ENCODE measurements at places on chromosomes 6 and 20. TPM values are rescaled to one million over a fixed set of nuclear protein-coding genes. Genes with fewer than 3 reads are reported as not detected.
A peak's percentile ranks its signal among the peaks of the same experiment; 100 is the strongest.

DNA sequence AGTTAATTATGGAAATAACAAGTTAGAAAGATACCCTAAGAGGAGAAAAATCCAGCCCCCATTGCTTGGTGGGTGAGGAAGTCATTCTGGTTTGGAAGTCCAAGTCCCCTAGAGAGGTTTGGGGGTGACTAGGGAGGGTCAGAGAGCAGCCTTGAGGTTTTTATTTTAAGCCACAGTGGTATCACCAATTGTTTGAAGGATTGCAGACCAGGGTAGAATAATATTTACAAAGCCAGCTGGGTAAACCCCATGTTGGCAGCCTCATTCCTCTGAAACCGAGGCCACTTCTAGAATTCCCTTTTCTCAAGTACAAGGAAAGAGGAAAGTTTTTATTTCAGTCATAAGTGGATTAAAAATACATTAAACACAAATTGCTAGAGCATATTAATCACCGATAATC, 99.7 kb downstream of the TMEM170B start:
- H3K36me3 ChIP-seq = no peaks in the 10 kb centered on the region
- DNase-seq = no peak
- peaks cover 58% of the 10 kb centered on the region for H3K4me1 ChIP-seq
- no peak overlapping the region for H3K4me3 ChIP-seq

DNA sequence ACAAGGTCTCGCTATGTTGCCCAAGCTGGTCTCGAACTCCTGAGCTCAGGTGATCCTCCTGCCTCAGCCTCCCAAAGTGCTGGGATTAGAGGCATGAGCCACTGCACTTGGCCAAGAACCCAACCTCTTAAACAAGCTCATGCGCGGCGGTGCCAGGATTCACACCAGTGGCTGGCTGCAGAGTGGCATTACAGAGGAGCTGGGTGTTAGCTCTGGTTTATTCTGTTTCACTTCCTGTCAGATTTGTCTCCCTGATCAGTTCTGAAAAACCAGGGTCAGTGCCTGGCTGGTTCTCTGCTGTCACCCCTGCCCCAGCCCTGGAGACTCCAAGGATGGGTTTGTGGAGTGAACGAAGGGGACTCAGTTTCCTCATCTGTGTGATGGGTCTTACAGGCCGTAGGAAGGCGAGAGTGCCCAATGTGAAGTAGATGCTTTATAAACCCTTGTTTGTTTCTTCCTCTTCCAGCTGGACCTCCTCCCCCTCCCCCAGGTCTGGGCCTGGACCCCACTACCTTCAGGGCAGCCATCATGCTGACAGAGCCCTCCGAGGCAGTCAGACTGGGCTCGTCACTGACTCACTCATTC, 63.4 kb downstream of the UBE2V1 start:
- H3K4me1 ChIP-seq = peaks cover 69% of the 10 kb centered on the region
- no peak overlapping the region for H3K4me3 ChIP-seq
- DNase-seq = no peak
- H3K27ac ChIP-seq = peak overlapping the region; percentile 44
- H3K36me3 ChIP-seq = no peaks in the 10 kb centered on the region
- H3K27me3 ChIP-seq = no peaks in the 10 kb centered on the region

- no peaks in the 10 kb centered on the region for H3K36me3 ChIP-seq
- no peak overlapping the region for H3K4me3 ChIP-seq
- no peak for DNase-seq
- no peak overlapping the region for H3K27ac ChIP-seq
- peaks cover 2% of the 10 kb centered on the region for H3K27me3 ChIP-seq
- H3K4me1 ChIP-seq = no peaks in the 10 kb centered on the region
These were observed 10.8 kb upstream of the LY86 start for GRCh38 chr6:6577735-6578134.

DNA sequence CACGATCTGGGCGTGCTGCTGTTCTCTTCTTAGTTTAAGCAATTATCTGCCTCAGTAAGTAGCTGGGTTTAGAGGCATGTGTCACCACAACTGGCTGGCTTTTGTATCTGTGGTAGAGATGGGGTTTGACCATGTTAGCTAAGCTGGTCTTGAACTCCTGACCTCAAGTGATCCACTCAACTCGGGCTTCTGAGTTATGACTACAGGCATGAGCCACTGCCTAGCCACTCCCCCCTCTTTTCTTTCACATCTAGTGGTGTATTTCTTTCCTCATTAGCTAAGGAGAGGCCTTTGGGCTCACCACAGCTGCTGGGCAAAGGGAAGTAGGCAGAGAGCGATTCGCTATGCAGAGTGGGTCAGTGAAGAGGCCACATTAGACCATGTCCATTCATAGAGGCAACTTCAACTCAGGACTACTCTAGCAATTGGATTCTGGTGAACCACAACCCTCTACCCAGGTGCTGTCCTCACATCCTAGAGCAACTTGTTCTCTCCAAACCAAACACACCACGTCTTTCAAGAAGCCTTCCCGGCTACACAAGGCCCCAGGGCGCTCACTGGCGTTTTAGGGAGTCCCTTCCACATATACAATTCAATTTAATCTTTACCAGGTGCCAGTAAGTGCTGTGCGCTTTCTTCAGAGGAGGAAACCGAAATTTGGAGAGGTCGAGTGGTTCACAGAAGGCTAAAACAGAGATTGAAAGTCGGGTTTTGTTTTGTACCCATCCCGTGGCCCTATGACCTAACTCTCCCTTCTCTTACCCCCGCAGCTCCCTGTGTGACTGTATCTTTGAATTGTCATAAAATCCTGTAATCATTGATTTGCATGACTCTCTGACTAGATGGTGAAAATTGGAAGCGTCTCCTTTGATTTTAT, 26.5 kb upstream of the GFOD1 start:
- H3K36me3 ChIP-seq = no peaks in the 10 kb centered on the region
- H3K4me3 ChIP-seq = no peak overlapping the region
- H3K4me1 ChIP-seq = peaks cover 16% of the 10 kb centered on the region

- no peaks in the 10 kb centered on the region for H3K27me3 ChIP-seq
- no peak for DNase-seq
- H3K4me3 ChIP-seq = peak overlapping the region; percentile 85
- H3K36me3 ChIP-seq = peaks cover 5% of the 10 kb centered on the region
- peak overlapping the region; percentile 87 for H3K27ac ChIP-seq
These were observed 525 bp downstream of the NCOA7 start for GRCh38 chr6:125791151-125791819.

DNA sequence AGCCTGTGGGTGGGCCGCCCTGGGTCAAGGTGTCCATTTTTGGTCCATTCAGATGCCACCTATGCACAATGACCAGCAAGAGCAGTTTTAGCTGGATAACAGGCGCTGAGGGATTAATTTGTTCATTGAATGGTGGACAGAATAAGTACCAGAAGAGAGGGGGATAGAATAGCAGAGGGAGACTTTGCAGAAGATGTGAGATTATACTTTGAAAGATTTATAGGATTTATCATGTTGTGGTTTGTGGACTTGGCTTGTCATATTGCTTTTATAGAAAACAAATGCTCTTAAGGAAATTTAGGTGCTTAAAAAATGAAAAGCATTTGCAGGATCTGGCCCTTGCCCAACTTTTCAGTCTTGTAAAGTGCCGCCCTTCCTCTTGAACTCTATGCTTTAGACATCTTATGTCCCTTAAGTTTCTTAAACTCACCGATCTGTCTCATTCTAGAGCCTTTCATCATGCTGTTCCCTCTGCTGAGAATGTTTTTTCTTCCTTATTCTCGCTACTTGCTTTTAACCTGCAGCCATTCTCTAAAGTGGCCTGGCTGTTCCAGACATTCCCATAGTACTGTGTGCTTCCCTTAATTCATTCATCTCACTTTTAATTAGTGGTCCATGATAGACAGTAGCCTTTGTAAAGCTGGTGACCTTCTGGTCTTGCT, 42.5 kb downstream of the CD109 start:
- DNase-seq = no peak
- H3K36me3 ChIP-seq = no peaks in the 10 kb centered on the region
- H3K4me3 ChIP-seq = no peak overlapping the region
- H3K4me1 ChIP-seq = peaks cover 14% of the 10 kb centered on the region

DNA sequence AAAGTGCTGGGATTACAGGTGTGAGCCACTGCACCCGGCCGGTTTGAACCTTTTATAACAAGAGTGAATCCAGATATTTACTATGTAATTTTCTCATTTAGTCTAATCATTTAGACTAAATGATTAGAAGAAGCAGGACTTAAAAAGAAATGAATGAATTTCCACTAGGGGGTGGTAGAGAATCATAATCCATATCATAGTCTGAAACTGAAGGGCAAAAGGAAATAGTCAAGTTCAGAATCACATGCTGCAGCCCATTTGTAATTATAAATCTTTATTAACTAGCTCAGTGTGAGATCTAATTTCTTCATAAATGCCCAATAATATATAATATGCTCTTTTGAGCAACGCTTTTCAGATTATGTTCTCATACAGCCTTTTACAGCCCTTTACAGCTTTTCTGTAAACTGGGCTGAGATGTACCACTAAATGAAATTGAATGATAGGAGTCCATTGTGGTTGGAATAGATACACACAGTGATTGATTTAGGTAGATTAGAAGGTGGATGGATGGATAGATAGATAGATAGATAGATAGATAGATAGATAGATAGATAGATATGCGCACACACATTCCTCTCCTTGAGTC, 31.8 kb downstream of the PSMB9 start:
- peaks cover 25% of the 10 kb centered on the region for H3K4me1 ChIP-seq
- no peak for DNase-seq
- no peaks in the 10 kb centered on the region for H3K36me3 ChIP-seq
- no peak overlapping the region for H3K27ac ChIP-seq

GRCh38 chr6:131436358-131436757, 136.7 kb upstream of the ARG1 start:
- no peaks in the 10 kb centered on the region for H3K36me3 ChIP-seq
- peaks cover 26% of the 10 kb centered on the region for H3K27me3 ChIP-seq
- no peak overlapping the region for H3K27ac ChIP-seq
- no peak overlapping the region for H3K4me3 ChIP-seq

GRCh38 chr6:2429460-2429859, 184.1 kb upstream of the GMDS start:
- no peak overlapping the region for H3K4me3 ChIP-seq
- H3K27ac ChIP-seq = no peak overlapping the region
- peaks cover 19% of the 10 kb centered on the region for H3K4me1 ChIP-seq
- H3K27me3 ChIP-seq = no peaks in the 10 kb centered on the region
- no peak for DNase-seq

DNA sequence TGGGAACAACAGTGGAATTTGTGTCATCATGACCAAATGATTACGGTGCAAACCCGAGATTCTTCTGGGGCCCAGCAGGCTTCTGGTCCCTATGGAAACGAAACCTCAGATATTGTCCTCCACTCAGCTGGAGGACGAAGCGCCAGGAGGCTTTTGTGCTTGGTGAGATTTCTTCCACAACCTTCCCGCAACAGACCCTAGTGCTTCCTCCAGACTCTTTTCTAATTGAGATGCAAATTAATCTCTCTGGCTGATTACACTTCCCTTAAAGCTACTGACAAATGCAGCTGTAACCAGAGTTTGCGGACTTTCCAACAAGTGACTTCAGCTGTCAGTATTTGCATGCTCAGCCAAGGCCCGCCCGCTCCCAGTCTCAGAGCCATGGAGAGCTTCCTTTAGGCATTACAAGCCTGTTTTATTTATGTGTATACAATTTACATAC, 96.0 kb downstream of the INSM1 start:
- H3K4me1 ChIP-seq = peaks cover 2% of the 10 kb centered on the region
- no peak overlapping the region for H3K4me3 ChIP-seq
- H3K27ac ChIP-seq = no peak overlapping the region
- H3K36me3 ChIP-seq = peaks cover 7% of the 10 kb centered on the region
- DNase-seq = no peak

Gene DCBLD1
- 14.9 TPM for total RNA-seq

Gene FAXC
- 3.1 TPM for total RNA-seq

Gene PAX1
- not detected for total RNA-seq

Gene COX4I2
- total RNA-seq = not detected

Gene RSPO4
- not detected for total RNA-seq

Gene CD93
- total RNA-seq = 0.21 TPM

Gene EGFL8
- total RNA-seq = 21.4 TPM

Gene TGM2
- 32.7 TPM for total RNA-seq

Gene ZC3H12D
- 0.21 TPM for total RNA-seq

Gene SLC35D3
- total RNA-seq = not detected
